ENCODE measurements at places on chromosomes 3 and 15.

GRCh38 chr3:169002689-169003088, 660.8 kb downstream of the MECOM start:
- DNase-seq: no peak

DNA sequence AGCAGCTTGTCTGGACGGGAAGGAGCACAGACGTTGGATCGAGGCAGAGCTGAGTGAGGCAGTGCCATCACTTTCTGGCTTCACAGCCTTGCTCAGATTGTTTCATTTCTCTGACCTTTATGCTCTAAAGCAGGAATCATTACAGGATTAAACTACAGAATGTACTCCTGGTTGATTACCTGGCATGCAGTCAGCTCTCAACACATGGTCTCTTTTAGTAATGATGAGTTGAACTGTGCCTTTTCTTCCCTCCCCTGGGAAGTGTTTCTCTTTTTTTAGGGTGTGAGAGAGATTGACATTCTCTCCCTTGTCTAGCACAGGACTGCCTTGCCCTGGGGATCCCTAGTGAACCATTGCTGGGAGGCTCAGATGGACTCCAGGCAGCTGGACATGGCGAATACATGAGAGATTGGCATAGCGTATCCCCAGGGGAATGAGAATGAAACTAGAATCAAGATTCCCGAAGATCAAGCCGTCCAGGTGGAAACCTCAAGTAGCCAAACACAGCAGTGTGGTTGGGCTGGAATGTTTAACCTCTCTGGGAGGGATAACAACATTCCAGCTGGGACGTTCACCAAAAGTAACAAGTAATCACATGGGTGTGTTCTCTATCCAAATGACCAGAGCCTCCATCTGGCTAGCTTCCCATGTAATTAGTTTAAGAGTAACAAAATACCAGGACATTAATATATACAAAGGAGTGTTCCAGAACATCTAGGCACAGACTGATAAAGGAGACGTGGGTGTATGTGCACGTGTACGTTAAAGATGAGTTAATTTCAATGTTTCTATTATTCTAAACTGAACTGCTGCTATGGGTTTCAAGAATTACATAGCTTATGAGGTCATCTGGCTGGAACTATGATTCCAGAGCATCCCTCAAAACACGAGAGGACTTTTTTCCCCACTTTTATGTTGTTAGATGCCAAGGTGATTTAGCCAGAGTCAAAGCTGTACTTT, 118.6 kb upstream of the NR2E3 start:
- DNase-seq: no peak

- no peak for DNase-seq
Measured at GRCh38 chr3:46517016-46517783, 19.4 kb downstream of the RTP3 start.

DNA sequence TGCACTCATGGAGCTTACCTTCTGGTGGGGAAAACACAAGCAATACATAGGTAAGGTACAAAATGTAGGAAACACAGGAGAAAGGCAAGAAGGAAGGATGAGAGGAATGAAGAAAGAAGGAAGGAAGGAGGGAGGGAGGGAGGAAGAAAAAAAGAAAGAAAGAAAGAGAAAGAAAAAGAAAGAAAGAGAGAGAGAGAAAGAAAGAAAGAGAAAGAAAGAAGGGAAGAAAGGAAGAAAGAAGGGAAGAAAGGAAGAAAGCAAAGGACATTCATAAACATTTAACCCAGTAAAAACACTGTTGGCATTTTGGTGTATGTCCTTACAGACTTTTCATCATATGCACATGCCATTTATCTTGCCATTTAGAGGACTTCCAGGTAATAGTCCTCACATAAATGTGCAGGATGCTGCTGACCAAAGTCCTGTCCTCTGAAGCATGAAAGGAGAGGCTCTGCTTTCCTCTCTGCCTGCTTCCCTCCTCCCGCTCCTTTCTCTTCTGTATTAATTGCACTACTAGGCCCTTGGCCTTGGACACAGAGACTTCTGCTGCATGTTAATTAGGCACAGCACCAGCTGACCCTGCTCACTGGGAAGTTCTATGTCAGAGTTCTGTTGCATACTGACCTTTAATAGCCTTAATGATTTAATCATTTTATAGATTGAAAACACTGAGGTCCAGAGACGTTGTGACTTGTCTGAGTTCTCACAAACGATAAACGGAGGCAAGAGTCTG, 29.7 kb upstream of the NDUFB4 start:
- no peak for DNase-seq

- DNase-seq: no peak
Measured at GRCh38 chr15:101348015-101348414, 53.0 kb upstream of the SNRPA1 start.

GRCh38 chr15:25401501-25401900, 37.3 kb downstream of the UBE3A start:
- DNase-seq: no peak

- peak; percentile 31 for DNase-seq
Measured at GRCh38 chr3:129626744-129627349, 20.4 kb upstream of the PLXND1 start.

- DNase-seq: no peak
Measured at GRCh38 chr15:27993544-27993943, 105.6 kb downstream of the OCA2 start.

GRCh38 chr3:133943031-133943535, 47.4 kb upstream of the RAB6B start:
- DNase-seq: no peak

- DNase-seq: no peak
Measured at GRCh38 chr3:143339451-143339850, 219.9 kb downstream of the CHST2 start.

- no peak for DNase-seq
Measured at GRCh38 chr15:79066391-79067071, 24.0 kb downstream of the RASGRF1 start.

DNA sequence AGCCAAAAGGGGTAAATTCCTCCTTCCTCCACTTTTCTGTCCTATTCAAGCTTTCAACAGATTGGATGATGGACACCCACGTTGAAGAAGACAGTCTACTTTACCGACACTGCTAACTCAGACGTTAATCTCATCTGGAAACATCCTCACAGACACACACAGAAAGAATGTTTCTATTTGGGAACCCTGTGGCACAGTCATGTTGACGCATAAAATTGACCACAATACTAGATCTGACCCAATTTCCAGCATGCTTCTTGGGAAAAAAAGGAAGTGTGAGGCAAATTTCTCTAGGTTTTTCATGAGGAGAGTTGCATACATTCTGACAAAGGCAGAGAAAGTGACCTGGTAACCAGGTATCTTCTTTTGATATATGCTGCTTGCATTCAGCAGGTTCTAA, 594.1 kb downstream of the FGF12 start:
- no peak for DNase-seq

DNA sequence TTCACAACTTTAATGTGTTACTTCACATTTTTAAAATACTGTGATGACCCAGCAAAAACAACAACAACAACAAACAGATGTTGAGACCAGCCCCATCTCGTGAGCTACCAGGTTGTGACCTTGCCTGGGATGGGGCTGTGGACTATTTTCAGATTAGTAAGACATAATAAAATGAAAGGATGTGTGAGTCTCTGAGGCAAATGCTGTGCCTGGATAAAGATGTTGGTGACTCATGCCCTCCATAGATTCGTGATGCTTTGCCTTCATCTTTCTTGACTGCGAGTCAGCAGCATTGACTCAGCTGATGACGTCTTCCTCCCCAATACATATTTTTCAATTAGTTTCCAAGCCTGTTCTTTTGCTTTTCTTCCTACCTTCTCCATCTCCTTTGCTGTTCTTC, 453.0 kb upstream of the CFAP20DC start:
- no peak for DNase-seq

GRCh38 chr3:127777921-127778656, 44.2 kb downstream of the MGLL start:
- no peak for DNase-seq

DNA sequence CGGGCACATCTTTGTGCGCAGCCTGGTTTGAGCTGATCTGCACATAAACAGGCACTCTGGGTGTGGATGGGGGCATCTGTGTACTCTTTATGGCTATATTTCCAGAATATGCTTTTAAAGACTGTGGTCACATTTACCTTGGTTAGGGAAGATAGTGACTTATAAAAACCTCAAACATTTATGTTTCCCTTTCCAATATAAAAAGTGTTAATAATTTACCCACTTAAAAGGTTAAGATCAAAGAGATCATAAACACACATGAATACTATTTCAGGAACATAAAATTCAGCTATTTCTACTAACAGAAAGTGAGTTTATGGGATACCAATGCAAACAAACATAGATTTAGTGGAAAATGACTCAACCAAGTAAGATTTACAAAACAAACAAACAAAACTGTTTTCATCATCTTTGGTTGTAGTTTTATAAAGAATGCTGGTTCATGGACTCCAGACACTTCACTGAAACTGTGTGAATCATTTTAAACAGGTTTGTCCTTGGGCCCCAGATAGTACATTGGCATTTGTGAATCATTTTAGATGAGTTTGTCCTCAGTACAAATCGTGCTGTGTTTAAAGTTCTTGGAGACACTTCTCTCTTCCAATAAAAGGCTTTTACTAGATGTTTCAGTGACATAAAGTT, 253.5 kb upstream of the CTDSPL start:
- no peak for DNase-seq

DNA sequence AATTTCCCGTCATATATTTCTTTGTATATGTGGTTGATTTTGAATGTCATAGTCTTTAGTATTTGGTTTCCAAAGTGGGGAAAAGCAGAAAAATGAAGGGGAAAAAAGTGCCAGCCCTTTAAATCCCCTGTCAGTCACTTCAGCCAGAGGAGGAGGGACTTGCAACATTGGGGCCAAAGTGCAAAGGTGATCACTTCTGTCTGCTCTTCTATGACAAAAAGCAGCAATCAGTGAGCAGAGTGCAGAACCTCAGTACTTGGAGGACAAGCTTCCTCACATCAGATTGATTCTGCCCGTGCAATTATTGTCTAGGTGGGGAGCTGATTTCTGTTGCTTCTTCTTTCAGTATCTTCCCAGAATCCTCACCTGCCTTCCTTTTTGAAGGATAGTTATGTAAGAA, 60.0 kb downstream of the STT3B start:
- DNase-seq: no peak

GRCh38 chr3:185046164-185046515, 106.7 kb downstream of the C3orf70 start:
- DNase-seq: no peak

- no peak for DNase-seq
Measured at GRCh38 chr3:147730284-147730683, 321.1 kb downstream of the ZIC1 start.

GRCh38 chr3:190671658-190672057, 157.8 kb downstream of the IL1RAP start:
- DNase-seq: no peak

GRCh38 chr15:96171853-96172296, 158.6 kb upstream of the NR2F2 start:
- DNase-seq: no peak

- DNase-seq: no peak
Measured at GRCh38 chr3:125045194-125045593, 10.6 kb downstream of the HEG1 start.

GRCh38 chr3:106880206-106880605, 497.0 kb upstream of the CCDC54 start:
- DNase-seq: no peak

- no peak for DNase-seq
Measured at GRCh38 chr3:42020684-42021307, 58.9 kb upstream of the ULK4 start.

- no peak for DNase-seq
Measured at GRCh38 chr3:25719321-25719720, 54.6 kb upstream of the TOP2B start.

DNA sequence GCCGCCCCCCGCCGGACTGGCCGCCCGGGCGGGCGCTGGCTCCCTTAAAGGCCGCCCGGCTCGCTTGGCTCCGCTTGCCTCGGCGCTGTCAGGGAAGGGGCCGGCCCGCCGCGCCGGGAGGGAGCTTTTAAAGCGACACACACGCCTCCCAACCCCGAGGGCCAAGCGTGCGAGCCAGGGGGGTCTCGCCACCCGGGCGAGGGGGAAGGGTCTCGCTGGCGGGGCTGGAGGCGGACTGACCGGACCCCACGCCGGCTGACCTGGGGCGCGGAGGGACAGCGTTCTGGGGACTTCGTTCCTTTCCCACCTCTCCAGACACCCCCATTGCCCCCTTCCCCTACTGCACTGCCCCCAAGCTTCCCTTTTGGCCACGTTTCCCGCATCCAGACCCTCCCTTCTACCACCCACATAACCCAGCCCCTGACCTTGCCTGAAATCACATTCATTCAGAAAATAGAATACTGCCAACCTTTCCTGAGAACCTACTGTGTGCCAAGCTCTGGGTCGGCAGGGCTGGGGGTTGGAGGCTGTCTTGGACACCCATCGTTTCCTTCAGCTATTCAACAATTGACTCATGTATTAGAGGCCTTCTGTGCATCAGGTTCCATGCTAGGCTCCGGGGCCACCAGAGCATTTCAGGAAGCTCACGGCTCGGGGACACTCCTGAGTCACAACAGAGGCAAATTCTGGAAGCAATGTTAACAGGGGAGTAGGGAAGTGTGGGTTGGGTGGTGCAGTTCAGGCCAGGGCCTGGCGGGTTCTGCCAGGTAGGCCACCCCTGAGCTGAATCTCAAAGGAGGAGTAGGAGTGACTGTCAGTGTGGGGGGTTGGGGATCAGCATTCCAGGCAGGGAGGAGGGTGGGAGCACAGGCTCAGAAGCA, at the start of gene INSYN1:
Gene INSYN1, minus strand, starts transcription at position 102 of the 881 bp plus-strand sequence. CDS start 2,221 bp downstream, outside the sequence.
- DNase-seq: no peak

DNA sequence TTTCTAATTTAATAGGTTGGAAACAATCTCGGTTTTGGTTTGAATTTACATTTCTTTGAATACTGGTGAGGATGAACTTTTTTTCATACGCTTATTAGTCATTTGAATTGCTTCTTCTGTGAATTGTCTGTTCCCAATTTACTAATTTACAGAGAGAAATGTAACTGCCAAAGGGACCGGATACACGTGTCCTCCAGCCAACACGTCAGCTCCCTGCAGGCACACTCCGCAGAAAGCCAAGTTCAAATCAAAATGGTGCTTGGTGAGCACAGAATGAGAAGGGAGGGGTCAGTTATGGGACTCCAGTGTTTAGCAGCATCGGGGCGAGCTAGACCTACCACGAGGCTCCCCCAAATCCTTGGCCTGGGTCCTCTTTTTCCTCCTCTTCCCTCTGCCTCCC, 10.8 kb upstream of the TSEN2 start:
- no peak for DNase-seq

DNA sequence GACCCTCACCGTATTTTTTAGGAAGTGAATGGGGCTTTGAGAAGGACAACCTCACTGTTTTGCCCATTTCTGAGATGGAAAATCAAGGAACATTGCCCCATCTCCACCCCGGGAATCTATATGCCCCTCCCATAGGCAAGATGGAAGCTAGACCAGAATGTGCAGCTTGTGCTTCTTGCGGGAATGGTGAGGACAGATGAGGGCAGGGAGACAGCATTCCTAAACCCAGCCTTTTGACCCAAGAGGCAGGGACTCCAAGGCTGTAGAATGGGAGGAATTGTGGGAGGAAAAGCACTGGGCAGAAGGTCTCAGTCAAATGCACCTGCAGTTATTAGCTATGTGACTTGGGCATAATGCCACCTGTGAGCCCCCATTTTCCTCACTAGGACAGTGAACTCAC, 66.9 kb downstream of the SMAD3 start:
- DNase-seq: no peak

DNA sequence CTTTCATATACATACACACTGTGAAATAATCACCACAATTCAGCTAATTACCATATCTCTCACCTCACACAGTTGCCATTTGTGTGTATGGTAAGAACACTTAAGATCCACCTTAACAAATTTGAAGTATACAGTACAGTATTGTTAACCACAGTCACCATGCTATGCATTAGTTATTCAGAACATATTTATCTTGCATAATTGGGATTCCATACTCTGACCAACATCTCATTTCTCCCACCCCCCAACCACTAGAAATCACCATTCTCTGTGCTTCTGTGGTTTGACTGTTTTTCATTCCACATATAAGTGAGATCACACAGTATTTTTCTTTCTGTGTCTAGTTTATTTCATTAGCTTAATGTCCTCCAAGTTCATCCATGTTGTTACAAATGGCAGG, 247.7 kb upstream of the CTNNB1 start:
- no peak for DNase-seq

All from effector CD4-positive, alpha-beta T cell (primary cell).